ENCODE measurements at places on chromosomes 5 and 9.

GRCh38 chr9:116605904-116606341, 81.2 kb upstream of the TRIM32 start:
- DNase-seq, result no peak

DNA sequence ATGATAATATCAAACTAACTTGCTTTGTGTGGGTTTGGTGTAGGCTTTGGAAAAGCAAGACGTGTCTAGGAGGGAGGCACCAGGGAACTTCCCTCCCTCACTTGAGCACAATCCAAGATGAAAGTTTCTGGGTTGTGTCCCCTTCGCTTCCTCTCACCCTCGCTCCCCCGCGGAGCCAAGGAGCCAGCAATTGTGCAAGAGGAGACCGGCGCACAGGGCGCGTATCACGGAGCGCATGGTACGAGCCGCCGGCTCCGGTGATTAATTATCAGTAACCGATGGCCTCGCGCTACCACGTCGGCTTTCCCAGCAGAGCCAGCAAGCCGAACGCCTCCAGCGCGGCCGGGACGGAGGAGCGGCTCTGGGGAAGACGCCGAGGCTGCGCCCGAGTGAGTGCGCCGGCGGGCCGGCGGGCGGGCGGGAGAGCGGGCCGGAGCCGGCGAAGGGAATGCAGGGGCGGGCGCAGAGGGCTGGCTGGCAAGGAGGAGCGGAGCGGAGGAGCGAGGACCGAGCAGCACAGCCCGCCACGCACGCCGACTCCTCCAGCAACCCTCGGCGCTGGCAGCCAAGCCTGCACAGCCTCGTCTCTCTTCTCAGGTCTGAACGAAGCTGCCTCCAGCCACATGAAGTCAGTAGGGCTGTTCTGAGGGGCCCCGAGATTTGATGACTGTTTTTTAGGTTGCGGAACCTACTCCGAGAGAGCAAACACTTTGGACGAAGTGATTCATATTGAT, 143.6 kb downstream of the BNC2 start:
- no peak for DNase-seq

GRCh38 chr5:88670461-88670860, 212.5 kb downstream of the MEF2C start:
- no peak for DNase-seq

- DNase-seq, result no peak
Measured at GRCh38 chr5:78953092-78953800, 31.9 kb downstream of the ARSB start.

DNA sequence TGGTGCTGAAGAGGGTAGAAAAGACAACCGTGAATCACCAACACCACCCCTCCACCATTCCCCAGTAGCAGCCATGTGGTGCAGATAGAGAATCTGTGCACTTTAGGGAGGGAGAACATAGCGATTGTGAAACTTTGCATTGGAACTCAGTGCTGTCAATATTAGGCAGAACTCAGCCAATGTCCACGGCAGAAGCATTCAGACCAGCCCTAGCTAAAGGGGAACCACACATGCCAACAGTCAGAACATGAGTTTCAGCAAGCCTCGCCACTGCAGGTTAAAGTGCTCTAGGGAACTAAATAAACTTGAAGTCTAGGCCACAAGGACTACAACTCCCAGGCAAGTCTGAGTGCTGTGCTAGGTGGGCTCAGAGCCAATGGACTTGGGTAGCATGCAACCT, 38.5 kb upstream of the DEPDC1B start:
- no peak for DNase-seq

DNA sequence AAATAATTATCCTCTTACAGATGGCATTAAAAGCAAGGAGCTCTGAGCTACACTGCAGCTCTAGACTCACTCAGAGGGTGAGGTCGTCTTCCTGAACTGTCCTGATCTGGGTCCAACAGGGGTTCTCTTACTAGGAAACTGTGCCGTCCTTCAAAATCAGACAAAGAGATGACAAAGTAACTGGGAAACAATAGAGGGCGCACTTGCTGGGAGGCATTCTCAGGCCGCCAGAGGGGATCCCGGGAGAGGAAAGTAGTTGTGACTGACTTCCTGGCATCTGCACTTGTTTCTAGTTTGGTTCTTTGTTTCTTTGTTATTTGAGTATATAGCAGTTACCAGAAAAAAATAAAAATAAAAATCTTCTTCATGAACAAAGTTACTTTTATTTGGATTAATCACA, 142.9 kb upstream of the MSX2 start:
- DNase-seq, result no peak

DNA sequence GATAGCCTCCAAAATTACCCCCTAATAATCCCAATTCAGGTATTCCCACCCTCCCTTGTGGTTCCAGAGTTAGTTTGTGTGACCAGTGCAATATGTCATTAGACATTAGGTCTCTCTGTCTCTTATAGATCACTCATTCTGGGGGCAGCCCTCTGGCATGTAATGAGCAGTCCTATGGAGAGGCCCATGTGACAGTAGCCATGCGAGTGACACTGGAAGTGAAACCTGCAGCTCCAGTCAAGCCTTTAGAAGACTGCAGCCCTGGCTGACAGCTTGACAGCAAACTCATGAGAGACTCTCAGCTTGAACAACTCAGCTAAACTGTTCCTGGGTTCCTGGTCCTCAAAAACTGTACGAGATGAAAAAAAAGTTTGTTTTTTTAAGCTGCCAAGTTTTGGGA, 54.0 kb upstream of the HSPB3 start:
- DNase-seq, result no peak

DNA sequence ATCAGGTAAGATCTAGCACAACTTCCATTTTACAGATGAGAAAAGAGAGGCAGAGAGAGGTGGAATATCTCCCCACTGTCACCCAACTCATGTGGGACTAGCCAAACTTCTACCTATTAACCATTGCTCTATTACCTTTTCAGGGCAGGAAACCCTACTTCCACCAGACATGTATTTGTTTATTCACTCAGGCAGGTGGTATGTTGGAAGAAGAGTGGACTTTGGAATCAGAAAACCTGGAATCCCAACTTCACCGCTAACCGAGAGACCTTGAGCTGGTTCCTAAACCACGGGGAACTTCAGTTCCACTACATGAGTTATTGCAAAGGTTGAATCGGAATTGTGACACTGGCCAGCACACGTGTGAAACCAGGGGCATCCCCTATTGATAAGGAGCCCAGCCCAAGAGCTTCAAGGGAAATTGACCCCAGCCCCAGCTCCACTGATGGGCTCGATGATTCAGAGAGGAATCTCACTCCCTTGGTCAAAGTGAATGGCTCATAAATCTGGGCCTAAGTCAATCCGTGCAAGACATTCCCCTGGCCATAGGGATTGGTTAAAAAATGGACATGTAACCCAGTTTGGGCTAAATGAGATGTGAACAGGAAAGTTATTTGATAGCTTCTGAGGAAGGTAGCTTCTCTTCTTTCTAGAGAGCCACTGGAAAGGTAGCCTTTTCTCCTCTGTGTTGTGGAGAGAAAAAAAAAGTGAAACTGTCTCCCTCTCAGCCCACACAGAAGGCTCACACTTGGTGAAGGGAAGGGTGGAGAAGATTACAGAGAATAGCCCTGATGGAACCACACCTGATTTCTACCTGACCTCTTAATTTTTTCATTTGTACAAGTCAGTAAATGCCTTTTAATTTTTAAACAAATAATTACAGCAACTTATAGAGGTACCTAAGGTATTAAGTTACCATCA, 5.5 kb upstream of the GLIS3 start:
- DNase-seq, result no peak

- no peak for DNase-seq
Measured at GRCh38 chr9:82880336-82881050, 182.4 kb downstream of the RASEF start.

GRCh38 chr5:123150089-123150488, 61.0 kb downstream of the PRDM6 start:
- DNase-seq, result no peak

Data from caudate nucleus (tissue), 63 donors.